ENCODE measurements at places on chromosomes 4 and X.

- no peak for DNase-seq
Measured at GRCh38 chr4:185272245-185272644, 62.8 kb downstream of the SNX25 start.

GRCh38 chr4:185096032-185096653 lies 46.9 kb upstream of the SLC25A4 start:
- DNase-seq, result no peak

DNA sequence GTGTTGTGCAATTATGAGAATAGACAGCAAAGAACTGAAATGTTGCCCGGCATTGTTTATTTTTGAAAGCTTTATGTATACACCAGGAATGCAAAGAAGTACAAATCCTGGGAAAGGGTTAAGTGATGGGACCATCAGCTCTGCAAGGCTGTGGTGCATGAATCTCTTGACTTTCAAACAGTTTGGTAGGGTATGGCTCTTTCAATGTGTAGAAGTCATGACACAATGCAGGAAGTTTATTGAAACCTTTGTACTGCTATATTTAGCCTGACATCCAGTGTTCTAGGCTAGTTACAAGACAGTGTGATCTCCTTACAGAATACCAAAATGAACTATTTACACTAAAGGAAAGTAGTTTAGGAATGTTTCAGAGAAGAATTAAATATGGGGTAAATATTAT lies 206.8 kb upstream of the HAND2 start:
- DNase-seq, result no peak

DNA sequence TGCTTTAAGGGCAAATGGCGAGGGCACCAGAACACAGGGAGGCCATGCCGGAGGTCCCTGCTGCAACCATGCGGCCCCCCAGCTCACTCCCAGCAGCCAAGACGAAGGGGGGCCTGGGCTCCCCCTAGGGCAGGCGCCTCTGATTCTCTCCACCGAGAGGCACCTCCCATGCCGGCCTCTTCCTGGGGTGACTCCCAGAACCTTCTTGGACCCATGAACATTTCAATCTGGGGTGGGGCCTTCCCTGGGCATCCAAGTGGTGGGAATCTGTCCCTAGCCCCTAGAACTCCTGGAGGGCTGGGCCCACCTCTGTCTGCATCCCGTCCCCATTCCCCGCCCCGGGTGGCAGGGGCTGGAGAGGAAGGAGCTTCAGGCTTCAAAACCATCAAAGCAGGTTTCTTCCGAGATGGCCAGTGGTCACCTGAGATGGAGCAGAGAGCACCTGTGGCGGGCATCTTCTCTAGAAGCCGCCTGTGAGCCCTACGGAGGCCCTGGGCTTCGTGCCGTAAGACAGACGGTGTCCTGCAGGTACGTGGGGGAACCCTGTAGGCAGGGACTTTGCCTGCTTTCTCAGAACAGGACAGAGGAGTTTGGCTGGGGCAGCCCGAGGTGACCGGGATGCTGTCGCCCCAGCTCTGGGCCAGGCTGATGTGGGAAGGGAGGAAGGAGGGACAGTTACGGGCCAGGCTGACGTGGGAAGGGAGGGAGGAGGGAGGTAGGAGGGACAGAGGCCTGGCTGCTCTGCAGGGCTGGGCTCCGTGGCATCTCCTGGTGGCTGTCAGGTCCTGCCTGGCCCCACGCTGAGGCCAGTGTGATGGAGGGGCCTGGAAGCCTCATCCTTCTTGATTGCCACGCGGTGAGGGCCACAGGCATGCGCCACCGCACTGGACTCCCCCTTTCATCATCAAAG lies 6.8 kb upstream of the SLC25A6 start:
- DNase-seq, result no peak

GRCh38 chr4:140756319-140757231 lies at the start of gene TBC1D9:
TBC1D9 (minus strand) TSS chr4:140756385; CDS start chr4:140756045, 340 bp downstream.
- DNase-seq, result peak; percentile 28

DNA sequence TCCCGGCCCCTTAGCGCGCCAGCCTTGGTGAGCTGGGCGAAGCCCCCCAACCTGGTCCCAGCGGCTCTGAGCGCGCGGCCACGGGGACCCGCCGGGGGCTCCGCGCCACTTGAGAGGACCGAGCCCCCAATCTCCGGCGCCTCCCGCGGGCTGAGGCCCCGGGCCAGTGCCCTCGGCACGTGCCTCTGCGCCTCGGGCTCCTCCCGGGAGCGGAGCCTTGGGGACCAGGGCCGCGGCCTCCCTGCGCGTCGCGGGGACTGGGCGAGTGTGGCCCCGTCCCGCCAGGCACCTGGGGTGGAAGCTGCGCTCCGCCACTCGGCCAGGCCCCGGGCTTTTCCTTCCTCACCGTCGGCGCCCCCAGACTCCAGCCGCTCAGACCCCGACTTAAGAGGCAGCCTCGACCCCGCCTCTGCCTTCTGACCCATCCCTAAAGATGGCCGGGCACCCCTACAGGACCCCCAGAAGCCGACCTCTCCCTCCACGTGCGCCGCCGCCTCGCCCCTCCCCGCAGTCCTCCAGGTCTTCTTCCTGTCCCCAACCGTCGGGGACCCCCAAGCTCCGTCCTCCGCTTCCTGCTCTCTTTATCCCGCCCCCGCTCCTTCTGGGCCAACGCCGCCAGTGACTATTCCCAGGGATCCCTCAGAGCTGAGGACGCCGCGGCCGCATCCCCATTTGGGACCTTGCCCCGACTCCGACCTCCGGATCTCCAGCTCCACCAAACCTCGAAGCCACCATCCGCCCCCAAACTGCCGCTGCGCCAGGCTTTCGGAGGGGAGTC lies 752 bp downstream of the ERAS start:
- no peak for DNase-seq

Measured in NCI-H187 (cell line).